ENCODE measurements at places on chromosomes 3 and 15. TPM values are rescaled to one million over a fixed set of nuclear protein-coding genes. Genes with fewer than 3 reads are reported as not detected.

Gene SLC22A14
- total RNA-seq, result not detected

GRCh38 chr15:101063212-101063611 is 144.1 kb downstream of the LRRK1 start:
- no peaks in the 10 kb centered on the region for H3K27me3 ChIP-seq
- DNase-seq, result peak; percentile 68
- no peak overlapping the region for H3K27ac ChIP-seq
- peaks cover 52% of the 10 kb centered on the region for H3K36me3 ChIP-seq
- H3K4me1 ChIP-seq, result peaks cover 20% of the 10 kb centered on the region

- no peak overlapping the region for H3K4me3 ChIP-seq
- H3K36me3 ChIP-seq, result peaks cover 32% of the 10 kb centered on the region
- no peak for DNase-seq
These were observed 10.2 kb downstream of the EDEM1 start for GRCh38 chr3:5197470-5198312.

GRCh38 chr3:48372377-48372770 is 355 bp downstream of the FBXW12 start:
- H3K27me3 ChIP-seq, result no peaks in the 10 kb centered on the region
- H3K4me1 ChIP-seq, result peaks cover 13% of the 10 kb centered on the region
- no peak overlapping the region for H3K4me3 ChIP-seq
- no peak for DNase-seq

- H3K4me3 ChIP-seq, result no peak overlapping the region
- no peaks in the 10 kb centered on the region for H3K4me1 ChIP-seq
- no peak overlapping the region for H3K27ac ChIP-seq
- no peak for DNase-seq
- H3K36me3 ChIP-seq, result no peaks in the 10 kb centered on the region
- H3K27me3 ChIP-seq, result peaks cover 16% of the 10 kb centered on the region
These were observed 149.3 kb downstream of the FMN1 start for GRCh38 chr15:33045066-33045810.

- DNase-seq, result no peak
- H3K36me3 ChIP-seq, result no peaks in the 10 kb centered on the region
- H3K27ac ChIP-seq, result no peak overlapping the region
- H3K4me3 ChIP-seq, result no peak overlapping the region
These were observed 60.9 kb upstream of the LINGO1 start for GRCh38 chr15:77693576-77693975.

DNA sequence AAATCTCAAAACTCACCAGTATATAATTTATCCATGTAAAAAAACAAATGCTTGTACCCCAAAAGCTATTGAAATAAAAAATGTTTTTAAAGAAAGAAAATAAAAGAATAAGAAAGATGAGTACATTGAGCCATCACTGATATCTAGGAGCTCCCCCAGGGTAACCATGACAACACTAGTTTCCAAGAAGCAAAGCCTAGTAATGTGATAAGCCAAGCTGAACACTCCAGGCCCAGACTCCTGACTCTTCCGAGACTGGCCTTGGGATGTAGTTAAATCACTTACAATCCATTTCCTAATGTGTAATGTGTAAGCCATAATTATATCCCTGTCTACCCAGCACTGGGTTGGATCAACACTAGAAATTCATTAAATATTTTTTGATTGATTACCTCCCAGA is 21.1 kb upstream of the ATP8B4 start:
- no peak for DNase-seq
- H3K4me1 ChIP-seq, result no peaks in the 10 kb centered on the region
- no peaks in the 10 kb centered on the region for H3K27me3 ChIP-seq
- no peak overlapping the region for H3K27ac ChIP-seq
- H3K4me3 ChIP-seq, result no peak overlapping the region

GRCh38 chr3:40850861-40851260 is 326.1 kb downstream of the ZNF621 start:
- H3K4me3 ChIP-seq, result no peak overlapping the region
- no peaks in the 10 kb centered on the region for H3K4me1 ChIP-seq
- DNase-seq, result no peak
- H3K27me3 ChIP-seq, result no peaks in the 10 kb centered on the region
